ENCODE measurements at places on chromosomes 1 and 21. TPM values are rescaled to one million over a fixed set of nuclear protein-coding genes. Genes with fewer than 3 reads are reported as not detected.
A peak's percentile ranks its signal among the peaks of the same experiment; 100 is the strongest.

The DNAJC28 gene
- total RNA-seq: 0.79 TPM

DNA sequence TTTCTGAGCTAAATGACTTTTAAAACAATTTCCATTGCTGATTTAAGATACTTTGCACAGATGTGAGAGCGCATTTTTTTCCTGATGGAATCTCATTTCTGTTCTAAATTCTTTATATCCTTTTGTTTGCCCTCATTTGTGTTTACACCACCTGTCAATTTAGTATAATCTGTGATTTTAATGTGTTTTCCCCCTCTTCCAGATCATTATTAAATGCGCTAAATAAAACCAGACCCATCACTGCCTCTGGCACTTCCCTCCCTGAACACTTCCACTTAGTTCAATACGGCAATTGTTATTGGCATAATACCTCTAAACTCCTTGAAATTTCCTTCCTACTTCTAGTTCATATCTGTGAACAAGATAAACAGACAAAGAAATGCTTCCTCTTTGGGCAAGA, 186.9 kb upstream of the ADGRL2 start:
- no peak for DNase-seq

- DNase-seq: no peak
Measured at GRCh38 chr1:46646844-46647243, 21.3 kb downstream of the ATPAF1 start.

GRCh38 chr1:107552781-107553180, 411.9 kb downstream of the NTNG1 start:
- DNase-seq: no peak

The KRTAP12-4 gene
- not detected for total RNA-seq

DNA sequence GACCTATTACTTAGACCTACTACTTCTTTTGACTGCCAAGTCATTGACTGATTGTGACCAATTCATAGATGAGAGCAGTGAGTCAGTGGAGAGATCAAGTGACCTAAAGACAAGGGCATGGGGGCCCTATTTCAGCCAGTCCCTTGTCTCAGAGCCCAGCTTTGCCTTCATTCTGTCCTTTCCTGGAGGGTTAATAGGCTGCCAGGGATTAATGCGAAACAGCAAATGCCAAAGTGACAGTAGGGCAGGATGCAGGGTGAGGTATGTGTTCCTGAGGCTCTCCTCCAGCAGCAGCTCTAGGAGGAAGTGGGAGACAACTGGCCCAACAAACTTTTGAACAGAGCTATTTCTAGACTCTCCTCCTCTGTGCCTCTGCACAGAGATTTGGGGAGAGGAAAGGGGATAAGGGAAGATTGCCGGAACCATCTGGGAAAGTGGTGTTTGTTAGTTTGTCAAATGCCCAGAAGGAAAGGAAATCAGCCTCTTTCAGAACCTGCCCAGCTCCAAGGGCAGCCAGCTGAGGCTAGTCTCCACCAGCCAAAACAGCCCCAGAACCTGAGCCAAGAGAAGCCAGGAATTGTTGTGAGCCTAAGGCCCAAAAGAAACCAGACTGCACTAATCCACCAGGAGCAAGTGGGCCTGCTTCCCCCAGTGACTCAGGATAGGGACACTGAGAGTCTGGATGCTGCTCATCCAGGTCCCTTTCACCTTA, 4.9 kb upstream of the S100A3 start:
- DNase-seq: no peak

GRCh38 chr1:53376742-53377437, 49.0 kb upstream of the LRP8 start:
- DNase-seq: no peak

DNA sequence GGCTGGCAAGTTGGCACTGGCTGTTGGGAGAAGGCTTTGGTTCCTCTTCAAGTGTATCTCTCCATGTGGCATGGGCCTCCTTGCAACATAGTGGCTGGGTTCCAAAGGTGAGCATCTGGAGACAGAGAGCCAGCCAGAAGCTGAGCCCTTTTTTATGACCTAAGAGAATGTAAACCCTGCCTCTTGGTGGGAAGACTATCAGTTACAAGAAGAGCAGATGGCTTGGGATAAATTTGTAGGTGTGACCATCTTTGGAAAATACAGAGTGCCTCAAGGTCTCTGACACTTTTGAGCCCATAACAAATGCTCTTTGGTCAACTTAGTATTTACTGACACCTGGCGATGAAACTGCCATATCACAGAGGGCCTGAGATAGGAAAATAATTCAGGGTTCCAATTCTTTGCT, 31.4 kb upstream of the PRELP start:
- DNase-seq: no peak

DNA sequence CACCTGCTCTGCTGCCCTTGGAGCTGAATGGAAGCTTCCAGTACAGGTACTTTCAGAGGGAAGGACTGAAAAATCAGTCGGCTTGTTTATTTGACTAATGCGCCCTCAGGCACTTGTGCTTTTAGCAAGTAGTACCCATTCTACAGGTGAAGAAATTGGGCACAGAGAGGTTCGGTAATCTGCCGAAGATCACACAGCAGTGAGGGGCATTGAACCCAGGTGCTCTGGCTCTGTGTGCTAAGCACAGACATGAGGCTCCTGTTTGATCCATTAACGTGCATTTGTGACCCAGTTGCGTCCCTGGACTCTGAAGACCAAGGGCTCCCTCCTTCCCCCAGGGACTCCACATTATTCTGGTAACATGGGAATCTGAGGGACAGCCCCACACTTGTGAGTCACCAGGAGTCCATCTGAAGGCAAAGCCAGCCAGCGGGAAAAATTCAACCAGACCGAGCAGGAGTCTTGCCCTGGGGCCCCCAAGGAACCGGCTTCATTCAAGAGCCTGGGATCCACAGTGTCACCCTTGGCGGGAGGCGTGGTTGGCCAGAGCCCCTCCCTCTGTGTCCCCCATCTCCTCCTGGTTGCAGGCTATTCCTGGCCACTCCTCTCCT, 192.4 kb upstream of the ARHGEF16 start:
- DNase-seq: no peak

DNA sequence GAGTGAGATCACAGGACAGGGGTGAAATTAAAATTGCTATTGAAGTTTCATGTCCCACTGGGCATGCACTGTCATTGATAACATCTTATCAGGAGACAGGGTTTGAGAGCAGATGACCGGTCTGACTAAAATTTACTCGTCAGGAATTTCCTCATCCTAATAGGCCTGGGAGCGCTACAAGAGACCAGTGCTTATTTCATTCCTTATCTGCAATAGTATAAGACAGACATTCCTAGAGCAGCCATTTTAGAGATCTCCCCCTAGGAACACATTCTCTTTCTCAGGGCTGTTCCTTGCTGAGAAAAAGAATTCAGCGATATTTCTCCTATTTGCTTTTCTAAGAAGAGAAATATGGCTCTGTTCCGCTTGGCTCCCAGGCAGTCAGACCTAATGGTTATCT, 181.4 kb upstream of the ETV3 start:
- no peak for DNase-seq

The UBL4B gene
- not detected for total RNA-seq

- no peak for DNase-seq
Measured at GRCh38 chr1:177243773-177244172, 73.0 kb downstream of the BRINP2 start.

The SELENBP1 gene
- total RNA-seq: 11.7 TPM

DNA sequence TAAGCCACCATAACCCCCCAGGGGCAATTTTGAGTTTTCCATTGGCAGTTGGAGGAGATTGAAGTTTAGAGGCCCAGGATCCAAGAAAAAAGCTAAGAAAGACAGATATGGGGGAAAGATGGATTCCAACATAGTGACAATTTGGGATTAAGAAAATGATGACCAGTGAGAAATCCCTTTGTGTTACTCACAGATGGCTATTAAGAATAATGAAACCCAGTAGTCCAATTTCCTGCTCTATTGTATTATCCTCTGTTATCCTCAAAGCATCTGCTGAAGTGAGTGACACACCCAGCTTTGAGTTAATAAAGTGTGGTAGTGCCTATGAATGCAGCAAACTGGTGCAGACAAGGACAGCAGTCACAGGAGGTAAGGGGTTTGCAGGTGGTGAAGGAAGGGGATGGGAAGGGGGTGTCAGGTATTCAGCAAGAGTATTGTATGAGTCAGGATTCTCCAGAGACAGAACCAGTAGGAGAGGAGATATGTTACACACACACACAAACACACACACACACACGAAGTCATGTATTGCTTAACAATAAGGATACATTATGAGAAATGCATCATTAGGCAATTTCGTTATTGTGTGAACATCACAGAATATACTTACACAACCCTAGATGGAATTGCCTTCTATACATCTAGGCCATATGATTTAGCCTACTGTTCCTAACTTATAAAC, 112.4 kb upstream of the VANGL1 start:
- no peak for DNase-seq

The GPN2 gene
- total RNA-seq: 21.5 TPM

DNA sequence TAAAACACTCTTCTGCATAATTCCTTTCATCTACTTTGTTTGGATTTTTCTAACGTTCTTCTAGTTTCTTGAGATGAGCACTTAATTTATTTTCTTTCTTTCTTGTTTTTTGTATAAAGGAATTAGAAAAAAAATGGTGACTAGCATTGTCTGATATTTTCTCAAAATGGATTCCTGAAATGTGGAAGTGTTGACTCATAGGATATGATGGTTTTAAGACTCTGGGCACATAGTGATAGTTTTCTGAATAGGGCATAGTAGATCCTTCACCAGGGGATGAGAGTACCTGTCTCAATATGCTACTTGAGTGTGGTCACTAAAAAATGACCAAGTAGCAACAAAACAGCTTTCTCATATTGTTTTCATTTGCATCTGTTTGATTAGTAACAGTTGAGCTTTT, 100.9 kb downstream of the PEX14 start:
- peak; percentile 47 for DNase-seq

DNA sequence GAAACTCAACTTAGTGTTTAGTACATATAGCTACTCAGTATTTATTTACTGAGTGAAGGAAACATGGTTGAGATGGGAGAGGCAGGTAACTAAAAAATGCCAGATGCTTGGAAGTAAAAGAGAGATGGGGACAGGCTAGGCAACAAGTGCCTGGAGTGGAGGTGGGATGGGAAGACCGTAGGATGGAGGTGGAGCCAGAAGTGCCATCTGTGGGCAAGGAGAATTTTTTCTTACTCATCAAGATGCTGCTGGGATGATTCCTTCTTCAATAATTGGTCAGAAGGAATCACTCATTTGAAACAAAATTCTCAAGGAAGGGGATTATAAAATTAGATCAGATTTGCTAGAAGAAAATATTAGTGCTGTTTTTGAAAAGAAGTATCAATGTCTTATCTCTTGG, 72.9 kb downstream of the IFI44 start:
- no peak for DNase-seq

The IVL gene
- under 0.01 TPM for total RNA-seq

GRCh38 chr21:17709266-17709611, 96.5 kb upstream of the BTG3 start:
- no peak for DNase-seq

The NHLH1 gene
- under 0.01 TPM for total RNA-seq

The ANKRD65 gene
- 0.07 TPM for total RNA-seq

The ARHGAP30 gene
- 0.04 TPM for total RNA-seq

GRCh38 chr21:25370311-25370744, 237.0 kb downstream of the MRPL39 start:
- no peak for DNase-seq

The CC2D1B gene
- total RNA-seq: 22.8 TPM

DNA sequence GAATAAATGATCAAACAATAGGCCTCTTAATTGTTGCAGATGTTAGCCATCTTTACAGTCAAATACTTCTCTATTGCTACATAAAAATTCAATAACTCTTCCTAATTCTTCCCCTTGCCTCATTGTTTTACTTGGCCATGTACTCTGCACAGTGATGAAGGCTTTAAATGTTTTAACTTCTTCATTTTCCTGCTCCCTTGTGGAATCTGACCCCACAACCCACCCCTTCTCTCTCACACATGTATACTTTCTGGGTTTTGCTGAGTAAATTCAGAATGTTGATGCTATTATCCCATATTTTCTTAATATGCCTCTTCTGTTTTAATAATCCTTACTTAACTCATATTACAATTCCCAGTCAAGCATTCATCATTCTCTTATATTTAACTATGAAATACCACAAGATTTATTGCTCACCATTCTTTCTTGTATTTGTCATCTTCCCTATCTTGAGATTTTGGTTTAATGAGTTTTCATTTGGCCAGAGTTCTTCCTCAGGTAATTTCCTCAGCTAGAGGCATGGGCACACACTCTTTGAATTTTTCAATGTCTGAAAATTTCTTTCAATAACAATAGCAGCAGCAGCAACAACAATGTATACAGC, 327.8 kb upstream of the USP24 start:
- DNase-seq: no peak

The SH2D2A gene
- 0.20 TPM for total RNA-seq

The ZNF683 gene
- not detected for total RNA-seq

The ATAD3C gene
- total RNA-seq: 0.20 TPM

The IARS2 gene
- total RNA-seq: 86.2 TPM

The ARHGEF10L gene
- total RNA-seq: 0.95 TPM

GRCh38 chr1:20223551-20224419, 37.5 kb upstream of the PLA2G2C start:
- no peak for DNase-seq

DNA sequence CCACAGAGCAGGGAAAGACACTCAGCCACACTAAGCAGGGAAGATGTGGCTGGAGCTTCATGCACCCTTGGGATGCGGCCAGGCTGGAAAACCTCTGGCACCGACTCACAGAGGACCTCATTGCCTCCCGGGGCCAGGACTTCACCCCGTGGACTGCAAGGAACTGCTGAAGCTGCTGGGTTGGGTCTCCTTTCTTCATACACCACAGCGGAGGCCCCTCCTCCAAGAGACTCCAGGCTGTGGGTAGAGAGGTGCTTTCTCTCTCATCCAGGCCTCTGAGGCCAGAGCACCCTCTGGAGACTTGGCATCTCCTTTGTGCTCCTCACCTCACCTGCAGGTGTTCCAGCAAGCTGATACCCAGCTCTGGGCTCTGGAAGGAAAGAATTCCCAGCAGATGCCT, 76.0 kb upstream of the EDN2 start:
- no peak for DNase-seq

GRCh38 chr1:20141001-20141400, 1.9 kb downstream of the PLA2G2F start:
- no peak for DNase-seq

- DNase-seq: no peak
Measured at GRCh38 chr1:164958982-164959768, 397.3 kb downstream of the LMX1A start.

GRCh38 chr1:87598429-87598828, 269.7 kb downstream of the LMO4 start:
- no peak for DNase-seq

DNA sequence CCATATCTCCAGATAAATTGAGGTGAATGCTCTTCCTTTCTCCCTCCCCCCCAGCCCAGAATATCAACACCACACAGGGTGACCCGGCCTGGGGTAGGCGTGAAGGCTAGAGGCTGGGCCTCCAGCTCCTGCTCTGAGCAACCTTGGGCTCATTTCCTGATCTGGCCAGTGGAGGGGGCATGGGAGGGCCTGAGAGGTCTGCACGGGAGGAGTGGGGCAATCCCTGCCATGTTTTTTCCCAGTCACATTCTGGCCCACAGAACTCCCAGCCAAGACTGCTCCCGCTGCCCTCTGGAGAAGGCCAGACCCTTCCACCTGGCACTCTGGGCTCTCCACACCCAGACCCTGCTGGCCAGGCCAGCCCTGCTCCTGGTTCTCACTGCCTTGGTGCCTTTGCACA, 3.9 kb downstream of the CLDN19 start:
- no peak for DNase-seq

Data from pulmonary artery endothelial cell (primary cell).